Skin of body (tissue), 3 donors: ENCODE measurements at places on chromosomes 11 and 22. TPM values are rescaled to one million over a fixed set of nuclear protein-coding genes. Genes with fewer than 3 reads are reported as not detected.

DNA sequence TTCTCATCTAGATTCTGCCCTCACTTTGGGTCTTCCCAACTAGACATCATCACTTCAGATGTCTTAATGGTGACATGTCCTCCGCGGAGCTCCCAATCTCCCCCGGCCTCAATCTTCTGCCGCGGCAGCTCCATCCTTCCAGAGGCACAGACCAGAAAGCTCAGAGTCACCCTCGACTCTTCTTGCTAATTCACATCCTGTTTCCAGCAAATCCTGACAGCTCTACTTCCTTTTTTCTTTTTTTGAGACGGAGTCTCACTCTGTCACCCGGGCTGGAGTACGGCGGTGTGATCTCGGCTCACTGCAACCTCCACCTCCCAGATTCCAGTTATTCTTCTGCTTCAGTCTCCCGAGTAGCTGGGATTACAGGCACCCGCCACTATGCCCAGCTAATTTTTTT, 54.5 kb downstream of the CACNG2 start:
- DNase-seq = no peak

- DNase-seq = no peak
These were observed 5.4 kb downstream of the TRABD start for GRCh38 chr22:50190941-50191741.

DNA sequence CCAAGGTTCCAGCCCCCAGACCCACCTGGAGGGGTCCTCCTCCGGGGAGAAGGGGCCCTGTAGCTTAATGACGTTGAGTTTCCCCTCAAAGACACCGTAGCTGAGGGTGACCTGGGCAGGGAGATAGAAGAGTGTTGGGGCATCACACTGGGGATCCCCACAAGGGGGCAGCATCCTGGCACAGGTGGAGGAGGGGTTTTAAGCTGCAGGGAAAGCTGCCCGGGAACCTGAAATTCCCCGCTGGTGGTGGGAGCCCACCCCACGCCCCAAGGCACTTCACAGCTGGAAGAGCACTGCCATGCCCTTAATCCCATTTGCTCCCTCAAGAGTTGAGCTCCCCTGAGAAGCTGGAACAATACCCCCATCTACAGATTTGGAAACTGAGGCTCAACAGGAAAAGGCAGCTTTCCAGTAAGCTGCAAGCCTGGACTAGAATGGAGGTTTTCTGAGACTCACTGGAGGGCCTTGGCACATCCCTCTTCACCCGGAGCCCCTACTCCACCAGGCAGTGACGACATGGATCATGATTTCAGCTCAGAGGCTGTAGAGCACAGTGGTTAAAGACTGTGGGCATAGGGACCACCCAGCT, 13.7 kb downstream of the MFNG start:
- DNase-seq = no peak

GRCh38 chr22:44109416-44109815, 71.3 kb upstream of the PARVG start:
- DNase-seq = peak; percentile 44

Gene NRGN
- 0.39 TPM for total RNA-seq

Gene TEX12
- total RNA-seq = 0.20 TPM

Gene IRAG1
- total RNA-seq = 3.4 TPM

Gene SCARF2
- 10.3 TPM for total RNA-seq
